ENCODE measurements at places on chromosomes 13 and 19.

DNA sequence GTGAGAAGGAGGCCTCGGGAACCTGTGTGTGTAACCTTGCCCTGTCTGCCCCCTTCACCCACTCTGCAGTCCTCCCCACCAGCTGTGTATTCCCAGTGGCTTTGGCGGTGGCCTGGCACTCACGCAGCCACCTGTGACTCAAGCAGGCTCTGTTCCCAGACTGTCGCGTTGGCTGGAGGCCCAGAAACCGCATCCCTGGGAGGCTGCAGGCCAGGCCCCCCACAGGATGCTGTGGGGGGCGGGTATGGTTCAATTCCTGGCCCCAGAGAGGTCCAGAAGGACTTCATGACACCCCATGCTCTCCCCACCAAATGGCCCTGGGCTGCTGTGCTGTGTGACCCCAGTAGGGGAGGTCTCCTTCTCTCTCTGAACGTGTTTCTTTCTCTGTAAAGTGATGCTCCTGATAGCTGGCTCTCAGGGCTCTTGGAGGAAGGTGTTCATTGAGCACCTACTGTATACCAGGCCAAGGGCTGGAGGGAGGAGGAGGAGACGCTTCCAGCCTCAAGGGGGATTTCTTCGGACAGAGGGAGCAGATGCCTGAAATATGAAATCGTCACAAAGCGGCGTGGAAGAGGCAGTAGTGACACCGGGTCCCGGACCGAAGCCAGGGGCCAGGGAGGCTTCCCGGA, 1.9 kb upstream of the LINGO3 start:
- peak; percentile 67 for DNase-seq

DNA sequence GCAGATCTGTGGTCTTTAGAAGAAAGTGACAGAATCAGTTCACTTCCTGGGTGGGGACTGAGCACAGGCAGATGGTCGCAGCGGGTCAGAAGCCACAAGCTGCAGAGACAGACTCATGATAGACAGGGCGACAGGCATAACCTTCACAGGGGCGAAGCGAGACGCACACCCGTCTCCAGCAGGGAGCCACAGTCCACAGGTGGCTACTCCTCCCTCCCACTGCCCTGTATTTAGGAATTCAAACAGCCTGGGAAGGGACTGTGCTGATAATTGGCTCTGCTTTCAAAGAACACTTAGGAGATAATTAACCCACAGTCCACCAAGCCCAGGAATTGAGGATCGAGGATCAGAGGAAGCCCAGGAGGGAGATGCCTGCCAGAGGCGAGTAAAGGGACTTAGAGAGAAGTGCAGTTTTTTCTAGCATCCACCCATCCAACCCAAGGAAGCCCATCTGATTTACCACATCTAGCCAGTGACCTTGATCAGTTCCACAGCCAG, 23.2 kb downstream of the RFX2 start:
- peak; percentile 61 for DNase-seq

DNA sequence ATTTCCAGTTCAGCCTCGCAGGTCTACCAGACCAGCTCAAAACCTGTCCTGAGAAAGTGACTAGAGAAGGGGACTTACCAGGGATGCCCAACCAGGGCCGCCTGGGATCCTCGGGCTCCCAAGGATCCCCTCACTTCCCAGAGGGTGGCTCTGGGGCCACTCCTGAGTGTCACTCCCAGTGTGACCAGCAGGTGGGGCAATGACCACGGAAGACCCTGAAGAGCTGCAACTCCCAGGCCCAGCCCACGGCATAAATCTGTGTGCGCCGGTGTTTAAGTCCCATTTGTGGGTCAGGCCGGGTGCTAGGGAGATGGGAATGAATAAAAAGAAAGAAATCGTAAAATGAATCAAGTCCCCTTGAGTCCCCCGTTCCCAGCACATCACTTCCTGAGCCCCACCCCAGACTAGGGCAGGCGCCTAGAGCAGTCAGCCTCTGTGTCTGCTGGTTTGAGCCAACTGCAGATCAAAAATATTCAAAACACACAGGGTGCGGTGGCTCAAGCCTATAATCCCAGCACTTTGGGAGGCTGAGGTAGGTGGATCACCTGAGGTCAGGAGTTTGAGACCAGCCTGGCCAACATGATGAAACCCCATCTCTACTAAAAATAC, 10.7 kb downstream of the PTGIR start:
- peak; percentile 77 for DNase-seq

- DNase-seq, result peak; percentile 28
Measured at GRCh38 chr19:43555185-43555770, 20.0 kb downstream of the XRCC1 start.

DNA sequence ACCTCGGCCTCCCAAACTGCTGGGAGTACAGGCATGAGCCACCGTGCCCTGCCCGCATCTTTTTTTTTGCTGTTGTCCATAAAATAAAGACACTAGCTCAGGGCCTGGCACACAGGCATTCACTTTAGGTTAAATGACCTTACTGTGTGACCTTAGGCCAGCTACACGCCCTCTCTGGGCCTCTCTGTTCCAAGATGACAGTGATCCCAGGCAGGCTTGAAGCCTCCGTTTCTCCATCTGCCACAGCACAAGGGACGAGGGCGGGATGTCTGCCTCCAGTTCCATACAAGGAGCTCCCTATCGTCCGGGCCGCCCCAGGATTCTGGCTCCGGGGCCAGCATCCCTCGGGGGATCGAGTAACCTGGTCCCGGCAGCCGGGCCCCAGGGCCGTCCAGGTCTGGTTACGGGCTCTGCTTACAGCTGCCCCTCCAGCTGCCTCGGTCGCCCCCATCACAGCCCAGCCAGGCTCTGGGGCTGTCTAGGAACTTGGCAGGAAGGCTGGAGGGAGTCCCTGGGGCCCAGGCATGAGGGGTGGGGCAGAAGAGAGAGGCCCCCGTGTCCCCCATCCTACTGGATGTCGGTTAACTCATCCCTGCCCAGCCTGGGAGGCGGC, 11.9 kb upstream of the SEMA6B start:
- no peak for DNase-seq

- peak; percentile 88 for DNase-seq
Measured at GRCh38 chr19:42450314-42450934, 7.7 kb upstream of the CXCL17 start.

- DNase-seq, result no peak
Measured at GRCh38 chr13:110280231-110280813, 26.6 kb downstream of the COL4A1 start.

DNA sequence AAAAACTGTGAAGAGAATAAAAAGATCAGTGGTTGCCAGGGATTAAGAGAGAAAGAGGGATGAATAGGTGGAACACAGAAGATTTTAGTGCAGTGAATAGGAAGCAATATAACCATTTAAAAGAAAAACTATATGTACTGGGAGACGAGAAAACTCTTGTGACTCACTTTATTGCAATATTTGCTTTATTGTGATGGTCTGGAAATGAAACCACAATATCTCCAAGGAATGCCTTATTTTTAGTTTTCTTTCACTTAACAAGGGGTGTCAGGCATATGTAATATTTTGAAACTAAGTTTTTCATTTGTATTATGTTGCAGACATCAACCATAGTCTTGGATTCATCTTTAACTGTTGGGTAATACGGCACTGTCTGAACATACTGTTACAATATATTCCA, 1308.2 kb downstream of the PCDH9 start:
- DNase-seq, result no peak

- no peak for DNase-seq
Measured at GRCh38 chr13:111031531-111031961, 83.6 kb upstream of the ARHGEF7 start.

DNA sequence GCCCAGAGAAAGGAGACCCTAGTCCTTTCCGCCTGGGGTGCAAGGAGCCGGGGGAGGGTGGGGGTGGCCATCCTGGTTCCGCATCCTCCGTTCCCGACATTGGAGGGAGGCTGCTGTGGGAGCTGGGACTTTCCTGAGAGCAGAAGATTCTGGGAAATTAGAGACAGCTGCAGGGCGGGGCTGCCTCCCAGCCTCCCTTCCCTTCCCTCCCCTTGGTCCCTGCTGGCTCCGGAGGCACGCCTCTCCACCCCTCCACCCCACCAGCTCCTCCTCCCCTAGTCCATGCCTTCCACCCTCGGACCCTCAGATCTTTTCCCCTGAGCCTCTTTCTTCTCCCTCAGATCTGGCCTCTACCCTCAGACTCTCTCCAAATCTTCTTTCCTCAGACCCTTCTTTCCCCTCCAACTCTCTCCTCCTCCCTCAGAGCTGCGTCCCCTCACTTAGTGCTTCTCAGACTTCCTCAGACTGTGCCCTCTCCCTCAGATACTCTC, 3.1 kb upstream of the BCL3 start:
- DNase-seq, result no peak

GRCh38 chr19:49687566-49688316, 1.7 kb upstream of the ADM5 start:
- DNase-seq, result no peak
